ENCODE measurements at places on chromosomes 3 and 15.

- DNase-seq, result no peak
Observed at GRCh38 chr15:81296186-81296585, 27.8 kb downstream of the STARD5 start.

GRCh38 chr15:83477808-83478537 lies 30.8 kb downstream of the SH3GL3 start:
- DNase-seq, result no peak

DNA sequence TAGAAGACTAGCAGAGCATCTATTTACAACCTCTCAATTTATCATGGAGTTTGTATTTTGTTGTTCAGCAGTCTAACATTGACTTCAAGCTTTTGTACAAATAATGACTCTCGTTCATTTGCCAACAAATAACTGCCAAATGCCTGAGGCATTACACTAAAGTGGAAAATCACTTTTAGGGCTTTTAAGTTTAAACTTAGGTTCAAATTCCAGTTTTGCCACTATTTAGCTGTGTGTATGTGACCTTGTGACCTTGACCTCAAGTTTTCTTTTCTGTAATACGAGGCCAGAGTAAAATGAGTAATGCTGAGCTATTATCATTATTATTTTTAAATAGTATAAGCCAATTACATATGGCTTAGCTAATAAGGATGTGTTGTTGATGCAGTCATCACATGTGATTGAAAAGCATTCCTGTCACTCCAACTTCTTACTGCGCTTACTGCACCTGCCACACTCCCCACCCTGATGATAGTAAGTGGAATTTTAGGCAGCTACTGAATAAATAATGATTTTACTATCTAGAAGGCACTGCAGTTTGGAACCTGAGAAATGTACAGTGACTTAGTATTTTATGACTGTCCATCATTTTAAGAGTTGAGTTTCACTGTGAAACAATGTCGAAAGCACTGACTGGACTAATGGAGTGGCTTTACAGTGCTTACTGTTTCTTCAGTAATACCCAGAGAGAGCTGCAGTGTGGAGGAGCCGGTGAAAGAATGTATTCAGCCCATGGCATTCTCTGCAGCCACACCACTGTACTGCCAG lies 16.3 kb downstream of the ARL8B start:
- no peak for DNase-seq

DNA sequence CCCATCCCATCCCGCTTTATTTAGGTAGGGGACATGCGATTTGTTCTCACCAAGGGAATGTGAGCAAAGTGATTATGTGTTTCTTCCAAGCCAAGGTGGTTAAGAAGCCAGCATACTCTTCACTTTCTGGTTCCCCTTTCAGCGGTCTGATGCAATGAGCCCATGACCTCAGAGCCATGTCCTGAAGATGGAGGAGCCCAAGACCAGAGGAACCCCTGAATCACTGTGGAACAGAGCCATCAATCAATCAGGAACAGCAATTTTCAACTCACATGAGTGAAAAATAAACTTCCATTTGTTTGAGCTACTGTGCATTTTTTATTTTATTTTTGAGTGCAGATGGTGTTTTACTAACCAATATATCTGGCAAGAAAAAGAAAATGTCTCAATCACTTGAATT lies 10.8 kb downstream of the THRB start:
- DNase-seq, result no peak

- DNase-seq, result no peak
Observed at GRCh38 chr15:92266796-92267685, 126.6 kb upstream of the ST8SIA2 start.

DNA sequence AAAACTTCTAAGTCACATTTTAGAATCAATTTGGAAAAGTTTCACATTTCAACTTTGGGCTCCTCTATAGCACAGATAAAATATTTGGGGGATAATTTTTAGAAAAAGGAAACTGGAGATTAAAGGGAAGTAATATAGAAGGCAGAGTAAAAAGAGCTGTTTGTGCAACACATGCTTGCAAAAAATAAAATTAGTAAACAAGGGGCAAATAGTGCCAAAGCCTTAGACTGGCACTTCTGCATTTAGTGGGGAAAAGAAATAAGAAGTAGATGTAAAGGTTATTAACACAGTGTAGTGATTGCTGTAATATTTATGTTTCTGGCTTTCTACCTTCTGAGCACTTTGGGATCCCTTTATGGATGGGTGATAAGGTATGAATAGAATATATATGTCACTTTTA lies 246.6 kb downstream of the CBLB start:
- DNase-seq, result no peak

DNA sequence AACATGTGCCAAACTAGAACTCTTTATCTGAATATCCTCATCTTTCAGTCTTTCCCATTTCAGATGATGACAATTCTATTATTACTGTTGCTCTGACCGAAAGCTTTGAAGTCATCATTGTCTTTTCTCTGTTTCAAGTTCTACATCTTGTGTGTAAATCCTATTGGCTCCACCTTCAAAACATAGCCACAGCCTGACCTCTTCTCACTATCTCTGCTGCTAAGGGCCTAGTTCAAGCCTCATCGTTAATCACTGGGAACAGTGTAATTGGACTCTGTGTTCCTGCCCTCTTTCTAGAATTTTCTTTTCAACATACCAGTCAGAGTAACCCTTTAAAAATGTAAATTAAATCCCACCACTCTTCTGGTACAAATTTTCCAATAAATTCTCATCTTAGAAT lies 105.1 kb downstream of the OXSM start:
- no peak for DNase-seq

- DNase-seq, result no peak
Observed at GRCh38 chr3:51717446-51717845, 10.6 kb downstream of the GRM2 start.

- DNase-seq, result no peak
Observed at GRCh38 chr3:194237110-194237509, 101.2 kb downstream of the HES1 start.

DNA sequence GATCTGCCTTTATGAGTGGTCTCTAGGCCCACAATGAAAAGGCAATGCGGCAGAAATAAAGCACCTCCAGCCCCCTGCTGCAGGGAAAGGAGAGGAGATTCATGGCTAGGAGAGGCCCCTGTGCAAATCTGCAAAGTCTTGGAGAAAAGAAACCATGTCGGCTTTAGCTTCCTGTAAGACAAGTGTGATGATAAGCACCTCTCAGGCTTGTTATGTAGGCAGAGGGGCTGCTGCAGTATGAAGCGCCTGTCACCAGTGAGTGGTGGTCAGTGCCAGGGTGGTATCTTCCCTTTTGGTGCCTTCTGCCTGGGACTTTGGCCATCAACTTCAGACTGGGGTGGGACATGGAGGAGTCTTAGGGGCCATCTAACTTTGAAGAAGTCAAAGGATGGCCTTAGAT lies 59.2 kb upstream of the ARHGEF3 start:
- DNase-seq, result no peak

DNA sequence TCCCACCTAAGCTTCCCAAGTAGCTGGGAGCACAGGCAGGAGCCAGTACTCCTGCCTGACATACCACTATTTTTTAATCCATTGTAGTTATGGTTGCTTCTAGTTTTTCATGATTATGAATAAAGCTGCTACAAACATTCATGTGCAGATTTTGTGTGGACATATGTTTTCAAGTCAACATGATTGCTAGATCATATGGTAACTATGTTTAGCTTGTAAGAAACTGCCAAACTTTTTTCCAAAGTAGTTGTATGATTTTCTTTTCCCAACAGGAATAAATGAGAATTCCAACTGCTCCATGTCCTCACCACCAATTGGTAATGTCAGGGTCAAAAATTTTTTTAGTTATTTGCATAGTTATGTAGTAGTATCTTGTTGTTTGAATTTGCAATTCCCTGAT lies 136.8 kb upstream of the THRB start:
- no peak for DNase-seq

- no peak for DNase-seq
Observed at GRCh38 chr3:58043933-58044332, 35.7 kb downstream of the FLNB start.

DNA sequence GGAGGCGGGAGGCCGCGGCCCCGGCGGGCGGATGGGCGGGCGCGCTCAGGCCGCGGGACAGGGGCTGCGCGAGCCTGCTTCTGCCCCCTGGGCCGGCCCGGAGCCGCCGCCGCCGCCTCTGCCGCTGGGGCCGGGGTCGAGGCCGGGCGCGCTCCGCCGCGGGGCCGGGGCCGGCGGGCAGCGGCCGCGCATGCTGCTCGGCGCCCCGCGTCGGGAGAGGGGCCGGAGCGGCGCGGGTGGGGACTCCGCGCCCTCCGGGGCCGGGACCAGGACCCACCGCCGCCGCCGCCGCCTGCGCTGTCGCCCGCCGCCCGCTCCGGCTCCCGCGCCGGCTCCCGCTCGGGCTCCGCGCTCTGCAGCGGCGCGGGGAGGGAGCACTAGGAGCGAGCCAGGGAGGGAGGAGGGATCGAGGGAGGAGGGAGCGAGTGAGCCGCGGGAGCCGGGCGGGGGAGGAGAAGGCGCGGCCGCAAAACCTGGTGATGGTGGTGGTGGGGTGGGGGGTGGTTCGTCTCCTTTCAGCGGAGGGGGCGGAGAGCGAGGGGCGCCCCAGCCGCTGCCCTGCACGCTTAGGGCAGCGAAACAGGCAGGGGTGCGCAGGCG lies at the start of gene LINGO1:
LINGO1 (minus strand) TSS at position 379 of the 600 bp plus-strand sequence. CDS start 597 bp downstream, outside the sequence.
- DNase-seq, result no peak

DNA sequence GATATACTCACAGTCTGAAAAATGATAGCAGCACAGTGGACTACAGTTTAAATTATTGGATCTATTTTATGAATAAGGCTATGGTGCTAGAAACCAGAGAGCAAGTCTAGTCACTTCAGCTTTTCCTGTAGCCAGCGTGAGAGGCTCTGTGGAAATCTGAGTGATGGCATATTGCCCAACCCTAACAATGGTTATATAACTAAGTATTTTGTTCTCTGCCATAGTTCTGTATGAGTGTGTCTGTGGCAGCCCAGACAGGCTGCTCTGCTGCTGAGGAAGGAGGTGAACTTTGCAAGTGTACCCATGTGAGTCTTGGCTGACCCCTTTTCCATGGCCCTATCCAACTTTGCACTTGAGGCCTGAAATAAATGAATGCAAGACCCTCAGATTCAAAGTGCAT lies 105.7 kb downstream of the LRTM1 start:
- no peak for DNase-seq

GRCh38 chr15:44317423-44318058 lies 29.0 kb downstream of the GOLM2 start:
- DNase-seq, result no peak

DNA sequence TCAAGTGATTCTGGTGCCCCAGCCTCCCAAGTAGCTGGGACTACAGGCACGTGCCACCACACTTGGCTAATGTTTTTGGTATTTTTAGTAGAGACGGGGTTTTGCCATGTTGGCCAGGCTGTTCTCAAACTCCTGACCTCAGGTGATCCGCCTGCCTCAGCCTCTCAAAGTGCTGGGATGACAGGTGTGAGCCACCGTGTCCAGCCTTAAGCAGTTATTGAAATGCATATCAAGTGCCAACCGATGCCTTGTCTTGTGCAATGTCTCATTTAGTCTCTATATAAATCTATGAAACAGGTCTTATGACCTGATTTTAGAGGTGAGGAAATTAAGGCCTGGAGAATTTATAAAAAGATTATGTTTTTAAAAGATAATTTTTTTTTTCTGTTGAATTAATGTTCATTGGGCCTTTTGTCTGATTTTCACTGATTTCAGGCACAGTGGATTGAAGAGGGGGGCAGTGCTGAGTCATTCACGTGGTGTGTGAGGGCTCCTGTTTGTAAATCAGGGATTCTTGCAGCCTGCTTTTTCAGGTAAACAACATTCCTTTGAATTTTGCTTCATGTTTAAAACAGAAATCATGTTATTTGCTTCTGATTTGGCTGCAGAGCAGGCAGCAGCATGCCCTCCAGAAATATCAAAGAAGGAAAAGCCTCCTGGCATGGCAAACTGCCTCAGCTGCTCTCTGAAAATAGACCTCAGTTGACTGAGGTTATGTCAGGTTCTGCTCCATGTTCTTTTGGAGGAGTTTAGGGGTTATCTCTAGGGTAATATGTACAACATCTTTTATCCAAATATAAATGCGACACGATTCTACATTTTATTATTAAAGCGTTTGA lies 407.0 kb upstream of the RGMA start:
- no peak for DNase-seq

- no peak for DNase-seq
Observed at GRCh38 chr3:128493570-128494366, 767 bp upstream of the GATA2 start.

- no peak for DNase-seq
Observed at GRCh38 chr3:115720983-115721382, 97.7 kb downstream of the GAP43 start.

- DNase-seq, result no peak
Observed at GRCh38 chr3:20576228-20576627, 390.2 kb upstream of the SGO1 start.

- DNase-seq, result no peak
Observed at GRCh38 chr3:99298661-99299060, 339.7 kb upstream of the COL8A1 start.

DNA sequence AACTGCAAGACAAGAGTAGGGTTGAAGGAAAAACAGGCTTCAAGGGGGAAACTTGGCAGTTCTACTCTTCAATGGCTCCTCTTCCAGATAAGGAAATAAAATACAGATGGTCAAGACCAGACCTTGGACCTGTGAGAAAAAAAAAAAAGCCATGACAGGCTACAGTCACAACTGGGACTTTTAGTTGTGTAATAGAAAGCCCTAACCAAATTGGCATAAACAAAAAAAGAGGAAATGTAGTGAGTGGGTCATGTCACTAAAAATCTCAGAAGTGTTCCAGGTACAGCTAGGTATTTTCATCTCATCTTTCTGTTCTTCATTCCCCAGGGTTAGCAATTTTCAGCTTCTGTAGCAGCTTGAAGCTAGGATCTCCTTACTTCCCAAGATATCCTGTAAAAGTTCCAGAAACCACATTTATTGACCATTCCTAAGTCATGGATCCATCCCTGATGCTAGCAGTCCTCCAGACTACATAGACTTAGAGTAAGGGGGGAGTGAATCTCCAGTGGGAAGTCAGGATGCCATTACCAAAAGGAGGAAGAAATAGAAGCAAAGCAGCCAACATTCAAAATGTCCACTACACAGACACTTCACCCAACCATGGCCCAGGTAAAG lies 61.0 kb upstream of the CSTA start:
- DNase-seq, result no peak

DNA sequence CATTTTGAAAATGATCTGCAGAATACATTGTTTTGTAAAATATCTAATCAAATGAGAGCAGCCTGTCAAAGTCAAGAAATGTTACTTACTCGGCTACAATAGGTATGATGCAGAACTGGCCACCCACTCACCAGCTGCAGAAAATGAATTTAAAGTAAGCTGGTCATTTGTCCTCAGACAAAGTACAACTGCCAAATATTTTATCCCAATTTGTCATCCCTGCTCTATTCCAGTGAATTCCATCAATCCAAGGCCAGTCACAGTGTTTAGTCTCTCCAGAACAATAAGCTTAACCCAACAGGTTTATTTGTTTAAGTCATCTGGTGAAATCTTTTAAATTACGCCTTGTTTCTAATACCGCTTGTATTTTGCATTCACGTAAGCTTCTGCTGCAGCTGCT lies 46.6 kb upstream of the TCF12 start:
- no peak for DNase-seq
